ENCODE measurements at places on chromosomes 3 and 15.

DNA sequence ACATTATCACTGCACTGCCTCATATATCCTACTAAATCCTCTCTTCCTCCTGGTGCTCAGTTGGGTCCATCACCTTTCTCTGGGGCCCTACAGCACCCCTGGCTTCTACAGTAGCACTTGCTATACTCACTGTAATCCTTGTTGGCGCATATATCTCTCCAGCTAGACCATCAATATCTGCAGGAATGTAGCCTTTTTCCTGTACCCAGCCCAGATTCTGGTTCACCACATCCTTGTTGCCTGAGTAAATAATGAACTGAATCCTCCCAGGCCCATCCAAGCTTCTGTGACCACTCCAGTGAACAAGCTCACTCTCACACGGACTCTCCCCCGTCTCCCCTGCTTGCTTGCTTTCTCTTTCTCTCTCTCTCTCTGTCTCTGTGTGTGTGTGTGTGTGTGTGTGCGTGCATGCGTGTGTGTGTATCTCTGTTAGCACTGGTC lies 62.5 kb upstream of the LIPC start:
- no peak for DNase-seq

- no peak for DNase-seq
Measured at GRCh38 chr15:82803793-82804574, 1.9 kb downstream of the FSD2 start.

GRCh38 chr3:35383719-35384555 lies 255.4 kb upstream of the ARPP21 start:
- no peak for DNase-seq

DNA sequence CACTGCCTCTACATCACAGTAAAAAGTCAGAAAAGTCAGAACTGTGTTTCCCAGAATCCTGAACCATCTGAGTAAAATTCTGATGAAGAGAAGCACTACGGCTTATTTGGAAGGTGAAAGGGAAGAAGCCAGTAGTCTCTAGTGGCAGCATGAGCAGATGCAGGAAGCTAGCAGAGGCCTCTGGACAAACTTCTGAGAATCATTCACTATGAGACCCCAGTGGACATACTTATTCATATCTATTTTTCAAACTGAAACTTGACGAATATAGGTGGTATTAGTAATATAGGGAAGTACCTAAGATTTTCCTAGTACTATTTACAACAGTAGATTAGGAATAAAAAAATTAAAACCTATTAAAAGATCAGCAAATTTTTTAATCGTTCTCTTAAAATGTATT lies 272.8 kb upstream of the TTC14 start:
- no peak for DNase-seq

DNA sequence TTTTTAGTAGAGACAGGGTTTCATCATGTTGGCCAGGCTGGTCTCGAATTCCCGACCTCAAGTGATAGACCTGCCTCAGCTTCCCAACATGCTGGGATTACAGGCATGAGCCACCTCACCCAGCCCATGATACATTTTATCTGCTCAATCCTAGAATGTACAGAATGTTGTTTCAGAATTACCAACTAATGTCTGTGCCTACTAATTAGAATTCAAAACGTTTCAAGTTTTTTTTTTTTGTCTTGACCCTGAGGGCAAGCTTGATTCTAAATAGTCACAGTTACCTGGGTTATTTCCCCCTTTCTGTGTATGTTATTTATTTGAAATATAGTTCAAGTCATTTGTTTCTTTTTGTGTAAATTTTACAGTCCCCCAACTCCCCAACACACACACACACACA lies 5.3 kb upstream of the KIF23 start:
- no peak for DNase-seq

GRCh38 chr3:197022405-197023231 lies 7.0 kb downstream of the MELTF start:
- DNase-seq = no peak

DNA sequence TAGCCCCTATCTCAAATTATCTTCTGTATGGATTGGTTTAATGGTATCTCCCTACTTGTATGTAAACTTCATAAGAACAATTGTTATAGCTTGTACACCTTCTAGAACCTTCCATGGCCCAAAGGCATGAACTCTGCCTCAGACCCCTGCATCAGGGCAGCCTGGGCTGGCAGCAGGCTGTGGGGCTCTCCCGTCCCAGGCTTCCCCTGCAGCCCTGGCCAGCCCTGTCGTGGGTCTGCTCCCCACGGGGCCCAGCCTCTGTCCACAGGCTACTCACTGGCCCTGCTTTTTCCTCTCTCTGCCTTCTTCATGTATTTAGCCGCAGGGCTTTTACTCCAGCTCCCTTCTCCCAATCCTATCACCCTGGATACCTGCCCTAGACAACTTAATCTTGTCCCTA lies 4.4 kb downstream of the SCN5A start:
- DNase-seq = no peak

DNA sequence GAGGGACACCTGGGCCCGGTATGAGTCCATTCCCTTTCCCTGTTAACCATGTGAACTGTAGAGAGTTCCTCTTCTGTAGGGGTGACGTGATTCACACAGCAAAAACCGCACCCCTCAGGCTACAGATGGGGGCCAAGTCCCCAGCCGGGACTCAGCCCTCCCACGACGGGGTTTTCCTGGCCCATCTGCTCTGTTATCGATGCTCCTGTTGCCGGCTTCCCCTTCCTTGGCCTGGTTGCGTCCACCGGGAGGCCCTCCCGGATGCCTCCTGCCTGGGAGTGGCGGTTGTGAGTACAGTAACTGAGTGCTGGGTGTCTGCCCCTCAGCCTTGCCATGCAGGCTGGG lies 817 bp upstream of the PLXNA1 start:
- no peak for DNase-seq

GRCh38 chr3:100641471-100642032 lies 32.2 kb downstream of the ADGRG7 start:
- no peak for DNase-seq

GRCh38 chr3:14318646-14319045 lies 83.8 kb upstream of the SLC6A6 start:
- DNase-seq = no peak

DNA sequence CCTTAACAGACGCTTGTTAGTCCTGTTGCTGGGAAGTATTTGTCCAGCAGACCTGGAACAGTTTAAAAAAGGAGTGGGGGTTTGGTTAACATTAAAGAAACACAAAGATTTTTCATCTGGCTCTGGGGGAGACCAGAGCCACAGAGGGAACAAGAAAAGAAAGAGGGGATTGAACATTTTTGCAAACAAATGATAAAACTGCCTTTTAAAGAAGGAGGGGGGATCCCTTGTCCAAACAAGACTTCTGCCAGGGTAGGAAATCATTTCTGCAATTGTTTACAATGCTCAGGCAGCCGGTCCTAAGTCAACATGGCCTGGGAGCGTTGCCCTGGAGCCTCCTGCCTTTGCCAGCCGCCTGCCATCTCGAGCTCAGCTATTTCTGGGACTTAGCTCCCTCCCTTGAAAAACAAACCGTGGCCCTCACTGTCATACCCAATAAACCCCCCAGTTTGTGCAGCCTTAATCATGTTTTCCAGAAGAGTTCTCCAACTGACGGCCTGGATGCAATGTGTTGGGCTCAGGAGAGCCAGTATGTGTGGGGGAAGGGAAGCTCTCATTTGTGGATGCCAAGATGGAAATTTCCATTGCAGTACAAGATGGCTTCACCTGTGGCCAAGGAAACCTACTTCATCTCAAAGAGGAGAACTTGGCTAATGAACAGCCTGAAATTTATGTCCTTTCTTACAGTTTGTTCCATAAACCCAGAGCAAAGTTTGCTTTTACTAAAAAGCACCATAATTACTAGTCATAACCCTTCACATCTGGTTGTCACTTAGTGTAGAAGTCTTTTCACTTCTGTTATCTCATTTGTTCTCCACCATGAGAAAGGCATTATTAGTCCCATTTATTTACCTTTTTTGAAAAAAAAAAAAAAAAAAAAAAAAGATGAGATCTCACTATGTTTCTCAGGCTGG lies 75.9 kb upstream of the RNU6-1 start:
- no peak for DNase-seq

DNA sequence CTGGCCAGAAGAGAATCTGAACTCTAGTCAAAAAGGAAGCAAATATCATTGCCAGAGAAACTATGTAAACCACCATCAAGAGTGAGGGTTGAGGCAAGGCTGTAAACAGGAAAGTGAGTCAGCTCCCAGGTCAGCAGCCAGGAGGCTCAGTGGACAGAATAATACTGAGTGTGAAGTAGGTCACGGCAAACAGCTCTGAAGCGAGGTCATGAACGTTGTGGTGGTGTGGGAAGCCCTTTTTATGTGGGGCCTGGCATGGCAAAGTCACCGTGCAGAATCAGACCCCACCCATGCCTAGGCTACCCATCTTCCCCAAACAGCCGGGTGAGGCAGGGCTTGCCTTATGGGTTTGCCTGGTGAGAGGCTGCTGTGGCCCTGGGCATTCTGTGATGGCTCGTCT lies 43.9 kb downstream of the THBS1 start:
- DNase-seq = no peak

All from NCI-H187 (cell line).